NCI-H69 (cell line): ENCODE measurements at places on chromosomes 5 and 9.

- no peak for DNase-seq
Observed at GRCh38 chr5:96961053-96961452, 25.2 kb downstream of the LNPEP start.

DNA sequence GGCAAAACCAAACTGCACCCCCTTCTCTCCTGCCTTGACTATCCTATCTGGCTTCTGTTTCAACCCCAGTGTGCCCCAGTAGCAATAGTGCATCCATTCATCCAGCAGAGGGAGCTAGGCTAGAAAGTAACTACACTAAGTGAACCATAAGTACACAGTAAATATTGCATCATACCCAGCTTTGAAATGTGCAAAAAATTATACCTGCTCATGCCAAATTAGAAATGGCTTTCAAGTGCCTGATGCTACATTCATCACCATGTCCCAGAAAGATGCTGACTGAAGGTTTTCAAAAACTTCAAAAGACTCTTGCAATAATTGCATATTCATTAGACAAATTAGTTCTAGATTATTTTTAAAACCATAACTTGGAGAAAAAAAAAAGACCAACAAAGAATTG is 153.5 kb downstream of the PRELID2 start:
- peak; percentile 93 for DNase-seq

DNA sequence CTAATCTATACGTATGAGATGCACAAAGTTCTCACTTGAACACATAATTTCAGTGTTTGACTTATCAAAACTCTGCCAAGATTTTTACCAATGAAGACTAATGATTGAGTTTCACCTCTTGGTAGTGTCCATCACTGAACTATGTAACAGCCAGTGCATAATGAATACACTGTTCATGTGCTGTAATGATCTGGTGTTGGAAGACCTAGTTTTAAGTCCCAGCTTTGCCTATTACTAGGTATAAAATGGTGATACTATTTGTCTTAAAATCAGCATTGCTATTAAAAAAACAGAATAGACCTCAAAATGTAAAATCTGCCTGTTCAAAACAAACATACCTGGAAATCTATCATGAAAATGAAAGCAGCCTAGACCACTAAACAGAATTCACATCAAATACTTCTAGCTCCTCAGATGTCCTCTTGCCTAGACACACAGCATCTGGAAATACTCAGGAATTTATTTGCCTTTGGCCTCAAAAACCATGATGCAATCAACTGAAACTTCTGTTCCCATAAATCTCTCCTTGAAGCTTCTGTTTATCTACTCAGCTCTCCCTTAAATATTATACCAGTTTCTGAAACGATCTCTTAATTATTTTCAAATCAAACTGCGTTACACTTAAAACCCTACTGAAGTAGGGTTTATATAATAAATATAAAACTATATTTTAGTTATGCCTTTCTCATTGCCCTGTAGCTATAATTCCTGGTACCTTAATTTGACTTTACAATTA is 38.1 kb downstream of the MRPS27 start:
- peak; percentile 77 for DNase-seq

- DNase-seq: no peak
Observed at GRCh38 chr5:140423609-140424008, 22.0 kb downstream of the ANKHD1 start.

GRCh38 chr5:20498102-20498501 is 510.1 kb upstream of the CDH18 start:
- DNase-seq: no peak

GRCh38 chr9:132381966-132382541 is 24.6 kb downstream of the TTF1 start:
- no peak for DNase-seq

DNA sequence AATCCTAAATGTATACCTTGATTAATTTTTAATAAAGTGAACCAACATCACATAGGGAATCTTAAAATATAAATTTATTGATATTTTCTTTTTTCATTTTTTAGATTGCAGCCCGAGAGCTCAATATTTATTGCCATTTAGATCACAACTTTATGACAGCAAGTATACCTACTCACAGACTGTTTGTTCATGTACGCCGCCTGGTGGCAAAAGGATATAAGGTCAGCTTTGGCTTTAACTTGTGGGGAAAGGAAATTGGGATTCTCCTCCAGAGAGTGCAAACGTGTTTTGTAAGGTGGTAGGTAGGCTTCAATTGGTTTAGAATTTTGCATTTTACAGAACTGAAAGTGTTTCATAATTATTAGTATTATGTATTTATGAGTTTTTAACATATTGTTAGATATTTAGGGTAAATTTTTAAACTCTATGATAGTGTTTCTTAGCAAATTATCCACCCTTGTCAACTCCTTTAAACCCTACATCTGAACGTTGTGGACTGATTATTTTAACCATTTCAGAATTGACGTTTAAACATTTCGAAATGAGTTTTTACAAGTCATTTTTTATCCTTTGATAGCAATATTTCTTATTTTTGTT is 17.5 kb upstream of the DHFR start:
- peak; percentile 77 for DNase-seq

GRCh38 chr5:55037046-55037771 is 13.2 kb downstream of the GZMK start:
- peak; percentile 12 for DNase-seq

DNA sequence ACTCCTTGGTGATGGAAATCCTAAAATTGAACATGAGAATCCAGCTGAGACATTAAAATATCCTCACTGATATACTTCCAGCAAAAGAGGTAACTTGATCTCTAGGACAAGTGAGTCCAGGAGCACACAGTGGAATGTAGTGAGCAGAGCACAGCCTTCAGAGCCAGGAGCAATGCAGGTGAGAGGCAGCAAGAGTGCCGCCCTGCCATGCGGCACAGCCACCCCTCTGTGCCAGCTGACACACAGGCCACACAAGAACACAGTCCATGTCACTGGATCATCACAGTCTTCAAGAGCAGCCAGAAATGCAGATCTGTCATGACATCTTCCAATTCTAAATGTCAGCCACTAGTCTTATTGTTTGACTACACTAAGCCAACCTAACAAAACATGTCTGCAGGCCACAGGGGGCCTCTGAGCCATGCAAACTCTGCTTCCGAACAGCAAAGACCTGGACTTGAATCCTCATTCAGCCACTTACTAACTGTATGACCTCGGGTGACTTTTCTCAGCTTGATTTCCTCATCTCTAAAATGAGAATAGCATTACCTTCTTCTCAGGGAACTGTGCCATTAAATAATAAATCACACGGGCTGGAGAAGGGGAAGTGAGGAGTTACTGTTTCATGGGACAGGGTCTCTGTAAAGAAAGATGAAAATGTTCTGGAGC is 47.0 kb downstream of the CCDC125 start:
- peak; percentile 12 for DNase-seq

DNA sequence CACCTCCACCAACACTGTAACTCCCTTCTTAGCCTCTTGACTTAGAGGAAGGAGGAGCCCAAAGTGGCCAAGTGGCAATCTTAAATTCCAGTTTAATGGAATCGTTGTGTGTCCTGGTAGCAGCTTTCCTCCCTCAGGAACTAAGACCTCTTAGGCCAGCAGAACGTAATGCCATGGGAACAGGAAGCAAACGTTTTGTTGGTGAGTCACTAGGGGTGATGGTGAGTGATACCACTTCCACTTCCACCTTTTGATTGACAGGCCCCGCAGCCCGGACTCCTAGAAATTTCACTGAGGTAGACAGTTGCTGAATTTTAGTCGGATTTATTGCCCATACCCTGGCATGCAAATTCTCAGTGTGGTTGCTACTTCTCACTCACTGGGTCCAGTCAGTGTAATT is 94.2 kb upstream of the FBN2 start:
- DNase-seq: no peak

DNA sequence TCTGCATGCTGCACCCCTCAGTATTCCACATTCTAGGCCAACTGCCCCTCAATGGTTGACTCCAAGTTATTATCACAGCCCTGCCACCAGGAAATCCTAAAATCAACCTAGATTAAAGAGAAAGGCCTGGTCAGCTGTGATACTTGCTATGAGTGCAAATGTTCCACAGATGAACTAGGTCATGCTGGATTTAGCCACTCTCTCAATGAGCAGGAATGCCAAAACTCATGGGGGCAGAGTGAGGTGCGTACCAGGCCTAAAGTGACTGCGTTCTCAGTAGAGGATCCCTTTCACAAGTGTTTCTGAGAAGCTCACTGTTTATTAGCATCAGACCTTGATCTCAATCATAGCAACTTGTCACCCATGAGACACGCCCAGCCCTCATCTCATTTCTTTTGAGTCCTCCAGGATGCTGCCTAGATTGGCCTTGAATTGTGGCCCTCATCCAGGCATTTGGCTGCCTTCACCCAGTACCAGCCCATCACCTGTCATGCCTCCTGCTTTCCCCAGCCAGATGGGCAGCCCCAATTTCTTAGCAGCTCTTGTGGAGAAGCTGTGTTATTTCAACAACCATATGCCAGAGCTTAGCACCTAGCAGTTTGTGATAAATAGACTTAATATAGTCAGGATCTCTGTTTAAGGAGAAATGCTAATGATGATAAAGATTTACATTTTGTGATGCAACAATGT is 383.9 kb downstream of the CTNND2 start:
- DNase-seq: no peak

DNA sequence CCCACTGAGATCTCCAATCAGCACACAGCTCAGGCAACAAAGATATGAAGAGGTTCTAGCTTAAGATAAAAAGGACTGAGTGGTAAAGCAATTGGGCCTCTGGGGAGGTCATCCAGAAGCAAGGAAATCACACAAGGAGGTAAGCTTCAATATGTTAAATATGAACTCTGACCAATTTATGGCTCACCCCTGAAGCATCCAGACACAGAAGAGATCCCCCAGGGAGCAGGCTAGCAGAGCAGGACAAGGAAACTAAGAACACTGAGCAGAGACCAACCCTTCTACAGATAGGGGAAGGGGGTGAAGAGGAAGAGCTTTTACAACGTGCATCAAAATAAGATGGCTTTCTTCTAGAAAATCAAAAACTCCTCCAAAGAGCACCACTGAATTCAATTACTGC is 616.2 kb downstream of the DNAH5 start:
- DNase-seq: no peak

DNA sequence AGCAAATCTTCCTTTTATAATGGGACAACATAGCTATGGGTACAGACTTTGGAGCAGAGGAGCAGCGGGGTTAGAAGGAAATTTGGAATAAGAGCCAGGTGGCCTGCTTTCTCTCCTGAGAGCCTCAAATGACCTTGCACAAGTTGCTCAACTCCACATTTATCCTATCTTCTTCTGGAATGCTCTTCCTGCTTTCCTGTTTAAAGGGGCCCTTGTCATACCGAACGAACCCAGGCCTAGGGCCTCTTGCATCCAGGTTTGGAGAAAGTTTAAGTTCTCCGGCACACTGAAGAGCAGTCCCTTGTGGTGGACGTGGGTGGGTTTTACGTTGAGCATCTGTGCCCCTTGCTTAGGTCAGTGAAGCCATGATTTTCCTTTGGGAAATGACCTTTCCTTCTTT is 197.9 kb upstream of the NR3C1 start:
- DNase-seq: no peak

GRCh38 chr9:77215874-77216273 is 38.5 kb downstream of the VPS13A start:
- peak; percentile 26 for DNase-seq

DNA sequence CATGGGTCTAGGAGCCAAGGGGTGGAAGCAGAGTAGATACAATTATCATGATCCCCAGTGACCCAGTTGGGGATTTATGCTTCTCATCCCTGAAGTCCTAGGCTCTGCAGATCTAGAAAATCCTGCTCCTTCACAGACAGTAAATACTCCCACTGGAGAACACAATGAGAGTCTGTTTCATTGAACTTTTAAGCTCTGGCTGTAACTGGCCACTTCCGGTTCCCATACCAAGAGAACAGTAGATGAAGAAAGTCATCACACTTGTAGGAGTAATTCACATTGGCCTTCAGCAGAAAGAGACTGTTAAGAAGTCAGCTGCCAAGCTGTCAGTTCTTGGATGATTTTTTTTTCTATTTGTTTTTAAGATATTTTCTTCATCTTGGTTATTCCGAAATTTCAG is 597.1 kb downstream of the ACTL7B start:
- DNase-seq: no peak

- DNase-seq: no peak
Observed at GRCh38 chr9:134994926-134995791, 77.4 kb upstream of the FCN1 start.

DNA sequence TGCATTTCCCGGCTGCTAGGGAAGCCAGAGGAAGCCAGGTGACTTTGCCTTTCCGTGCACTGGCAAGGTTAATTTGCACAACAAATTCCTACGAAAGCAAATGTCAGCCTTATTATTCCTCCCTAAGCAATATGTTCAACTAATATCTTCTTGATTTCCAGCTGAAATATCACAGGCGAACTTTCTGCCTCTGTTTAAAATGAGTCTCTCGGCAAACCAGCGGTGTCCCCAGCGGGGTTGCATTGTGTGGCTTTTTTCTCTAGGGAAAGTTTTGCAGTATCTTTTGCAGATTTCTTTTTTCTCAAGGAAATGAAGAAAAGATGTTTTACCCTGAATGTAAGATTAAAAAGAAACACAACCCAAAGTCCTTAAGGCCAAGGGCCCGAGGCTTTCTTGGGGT is 1.9 kb downstream of the DBH start:
- DNase-seq: no peak

DNA sequence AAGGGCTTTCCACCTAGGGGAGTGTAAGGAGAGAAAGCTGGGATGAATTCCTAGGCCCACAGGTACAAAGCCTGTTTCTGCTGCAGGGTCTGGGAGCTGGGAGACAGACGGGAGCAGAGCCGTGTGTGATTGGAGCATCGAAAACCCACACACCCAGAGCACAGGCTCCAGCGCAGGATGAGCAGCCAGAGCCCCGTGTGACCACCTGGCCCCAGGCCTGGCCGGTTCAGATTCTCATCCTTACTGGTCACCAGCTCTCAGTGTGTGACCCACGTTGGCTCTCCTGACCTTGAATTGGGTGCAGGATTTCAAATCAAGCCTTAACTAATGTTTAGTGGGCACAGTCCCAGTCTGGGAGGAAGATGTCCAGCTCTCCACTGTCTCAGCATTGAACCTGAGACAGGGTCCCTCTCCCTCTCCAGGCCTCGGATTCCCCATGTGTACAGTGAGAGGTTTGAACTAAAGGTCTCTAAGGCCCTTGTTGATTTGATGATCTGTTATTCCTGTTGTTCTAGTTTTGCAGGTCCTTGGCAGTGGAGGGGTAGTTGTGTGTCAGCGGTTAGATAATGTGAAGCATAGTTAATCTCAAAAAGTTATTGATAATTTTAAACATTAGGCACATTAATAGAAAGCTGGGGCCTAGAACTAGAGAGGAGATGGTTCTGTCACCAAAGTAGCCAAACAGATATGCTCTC is 50.1 kb downstream of the PPARGC1B start:
- DNase-seq: no peak

DNA sequence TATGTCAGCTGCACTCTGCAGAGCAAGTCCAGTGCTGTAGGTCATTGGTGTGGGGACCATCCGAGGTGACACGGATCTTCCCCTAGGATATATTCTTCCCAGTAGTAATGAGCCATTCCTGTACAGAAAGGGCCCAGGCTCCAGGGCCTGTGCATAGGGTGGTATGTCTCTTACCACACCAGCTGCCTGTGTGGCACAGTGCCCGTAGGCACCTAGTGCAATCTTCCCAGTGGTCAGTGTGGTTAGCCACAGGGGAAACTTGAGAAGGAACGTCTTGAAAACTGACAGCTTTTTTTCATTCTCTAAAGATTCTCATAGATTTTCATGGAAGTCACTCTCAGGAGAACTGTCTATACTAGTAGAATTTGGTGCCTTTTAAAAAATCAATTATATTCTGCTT is 39.8 kb downstream of the CYSTM1 start:
- DNase-seq: no peak
